ENCODE measurements at places on chromosomes 3 and 15. TPM values are rescaled to one million over a fixed set of nuclear protein-coding genes. Genes with fewer than 3 reads are reported as not detected.

Gene HGD
- 17.6 TPM for total RNA-seq

Gene SLC51B
- 12.4 TPM for total RNA-seq

Gene OR5K3
- not detected for total RNA-seq

Gene ROPN1
- not detected for total RNA-seq

Gene TMEM207
- not detected for total RNA-seq

Gene CCDC13
- 0.48 TPM for total RNA-seq

Gene GNAT1
- total RNA-seq: not detected

Gene IL20RB
- total RNA-seq: 0.76 TPM

Gene CCDC9B
- total RNA-seq: 16.5 TPM

Gene PAK6
- 0.87 TPM for total RNA-seq

Gene RCN2
- total RNA-seq: 67.3 TPM

Gene UBA7
- total RNA-seq: 0.42 TPM

Gene RHOV
- 4.7 TPM for total RNA-seq

Gene AHSG
- total RNA-seq: not detected

Gene MLF1
- total RNA-seq: 27.6 TPM

Gene GMNC
- not detected for total RNA-seq

Gene MYO5C
- 5.5 TPM for total RNA-seq

Gene SEMA6D
- not detected for total RNA-seq

Gene ZPLD1
- 0.08 TPM for total RNA-seq

Gene GOLGA8O
- 0.13 TPM for total RNA-seq

Gene C3orf22
- not detected for total RNA-seq

Gene OTOL1
- not detected for total RNA-seq

Gene DYNC1LI1
- 40.3 TPM for total RNA-seq

Gene GP9
- not detected for total RNA-seq

Gene ANKRD34C
- total RNA-seq: not detected

Gene ZNF280D
- 16.5 TPM for total RNA-seq

Gene IP6K1
- total RNA-seq: 22.8 TPM

Gene CPLX3
- total RNA-seq: not detected

Gene LOXL1
- 0.59 TPM for total RNA-seq

Gene HDC
- total RNA-seq: not detected

Gene KY
- total RNA-seq: 0.11 TPM

Gene ACSBG1
- 0.39 TPM for total RNA-seq

Gene IDH3A
- 81.2 TPM for total RNA-seq

Gene DZIP1L
- total RNA-seq: 6.5 TPM

Gene HCLS1
- 0.13 TPM for total RNA-seq

Gene PPP1R14D
- total RNA-seq: 0.28 TPM

Measured in A549 treated with RU486 at 1 μM for 4 hours (cell line).